Ovary (tissue), 10 donors: ENCODE measurements at places on chromosomes 1 and 21. TPM values are rescaled to one million over a fixed set of nuclear protein-coding genes. Genes with fewer than 3 reads are reported as not detected.

- H3K4me1 ChIP-seq = peaks cover 3% of the 10 kb centered on the region
- DNase-seq = no peak
- no peaks in the 10 kb centered on the region for H3K27me3 ChIP-seq
- no peak overlapping the region for H3K27ac ChIP-seq
- no peak overlapping the region for H3K4me3 ChIP-seq
- no peaks in the 10 kb centered on the region for H3K36me3 ChIP-seq
Measured at GRCh38 chr1:67988066-67988465, 62.4 kb downstream of the DIRAS3 start.

DNA sequence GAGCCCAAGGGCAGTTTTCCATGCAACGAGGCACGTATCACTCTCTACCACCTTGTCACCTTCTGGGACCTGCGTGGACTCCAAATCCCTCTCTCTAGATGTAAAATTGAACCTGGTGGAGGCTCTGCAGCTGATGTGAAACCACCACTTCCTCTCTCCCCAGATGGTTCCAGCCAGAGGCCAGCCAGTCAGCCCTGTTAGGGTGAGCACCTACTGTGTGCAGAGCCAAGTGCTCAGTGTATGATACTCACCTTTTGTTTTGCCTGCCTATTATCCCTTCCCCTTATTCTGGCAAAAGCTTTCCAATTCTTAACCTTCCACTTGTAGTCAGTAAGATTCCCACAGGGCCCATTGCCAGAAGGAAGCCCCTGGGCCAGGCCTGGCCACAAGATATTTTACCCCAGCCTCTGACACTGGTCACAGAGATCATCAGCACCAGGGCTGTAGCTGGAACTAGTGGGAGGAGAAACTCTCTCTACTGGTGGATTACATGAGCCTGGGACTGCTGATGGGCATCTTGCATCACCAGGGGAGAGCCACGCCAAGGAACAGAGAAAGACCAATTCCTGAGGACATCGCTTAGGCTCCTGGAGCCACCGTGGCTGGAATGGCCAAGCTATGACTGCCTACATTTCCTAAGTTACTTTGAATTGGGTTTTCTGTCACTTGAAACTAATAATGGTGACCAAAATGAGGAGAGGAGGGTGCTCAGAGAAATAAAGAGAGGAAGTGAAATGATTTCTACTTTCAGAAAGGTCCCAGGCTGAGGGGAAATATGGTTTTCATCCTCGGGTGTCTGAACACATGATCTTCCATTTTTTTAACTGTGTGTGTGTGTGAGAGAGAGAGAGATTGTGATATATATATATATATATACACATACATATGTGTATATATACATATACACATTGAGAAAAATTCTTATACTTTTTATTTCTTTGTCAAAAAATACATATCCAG lies 26.6 kb upstream of the RD3 start:
- no peaks in the 10 kb centered on the region for H3K36me3 ChIP-seq
- H3K27ac ChIP-seq = no peak overlapping the region
- H3K27me3 ChIP-seq = no peaks in the 10 kb centered on the region

GRCh38 chr1:18712252-18712600 lies 81.6 kb downstream of the PAX7 start:
- H3K4me3 ChIP-seq = no peak overlapping the region
- no peaks in the 10 kb centered on the region for H3K27me3 ChIP-seq
- H3K4me1 ChIP-seq = no peaks in the 10 kb centered on the region
- H3K36me3 ChIP-seq = no peaks in the 10 kb centered on the region
- no peak for DNase-seq

GRCh38 chr1:246583448-246584185 lies 17.4 kb downstream of the CNST start:
- H3K36me3 ChIP-seq = no peaks in the 10 kb centered on the region
- peaks cover 26% of the 10 kb centered on the region for H3K4me1 ChIP-seq
- no peak overlapping the region for H3K27ac ChIP-seq
- no peaks in the 10 kb centered on the region for H3K27me3 ChIP-seq
- DNase-seq = no peak
- no peak overlapping the region for H3K4me3 ChIP-seq

GRCh38 chr21:38267136-38267755 lies 10.5 kb downstream of the KCNJ15 start:
- no peak overlapping the region for H3K4me3 ChIP-seq
- no peaks in the 10 kb centered on the region for H3K4me1 ChIP-seq
- no peaks in the 10 kb centered on the region for H3K36me3 ChIP-seq
- H3K27me3 ChIP-seq = no peaks in the 10 kb centered on the region
- no peak overlapping the region for H3K27ac ChIP-seq

DNA sequence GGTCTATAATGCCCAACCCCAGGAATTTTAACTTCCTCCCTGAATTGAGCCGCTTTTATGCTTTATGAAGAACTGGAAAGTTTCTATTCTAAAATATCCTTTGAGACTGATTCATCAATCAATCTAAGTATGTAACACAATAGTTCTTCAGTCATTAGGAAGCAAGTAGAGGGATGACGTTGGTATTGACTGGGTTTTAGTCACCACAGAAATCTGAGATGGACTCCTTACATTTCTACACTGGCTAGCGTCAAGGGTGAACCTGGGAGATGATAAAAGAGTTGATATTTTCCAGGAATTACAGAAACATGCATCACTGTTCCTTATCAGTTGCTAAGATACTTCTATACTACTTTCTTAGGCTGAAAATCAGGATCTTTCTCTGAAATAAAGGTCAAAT lies 308.0 kb downstream of the HMCN1 start:
- H3K4me3 ChIP-seq = no peak overlapping the region
- no peaks in the 10 kb centered on the region for H3K36me3 ChIP-seq
- DNase-seq = no peak
- H3K27ac ChIP-seq = no peak overlapping the region

Gene C1QTNF12
- total RNA-seq = 1.5 TPM

Gene MMEL1
- 7.9 TPM for total RNA-seq

Gene DMBX1
- not detected for total RNA-seq

Gene SLAMF9
- total RNA-seq = not detected
